ENCODE measurements at places on chromosomes 16 and 17.
A peak's percentile ranks its signal among the peaks of the same experiment; 100 is the strongest.

- DNase-seq: no peak
These were observed 6.9 kb downstream of the ALYREF start for GRCh38 chr17:81884520-81884919.

- DNase-seq: no peak
These were observed 43.1 kb upstream of the MYH10 start for GRCh38 chr17:8673612-8674011.

DNA sequence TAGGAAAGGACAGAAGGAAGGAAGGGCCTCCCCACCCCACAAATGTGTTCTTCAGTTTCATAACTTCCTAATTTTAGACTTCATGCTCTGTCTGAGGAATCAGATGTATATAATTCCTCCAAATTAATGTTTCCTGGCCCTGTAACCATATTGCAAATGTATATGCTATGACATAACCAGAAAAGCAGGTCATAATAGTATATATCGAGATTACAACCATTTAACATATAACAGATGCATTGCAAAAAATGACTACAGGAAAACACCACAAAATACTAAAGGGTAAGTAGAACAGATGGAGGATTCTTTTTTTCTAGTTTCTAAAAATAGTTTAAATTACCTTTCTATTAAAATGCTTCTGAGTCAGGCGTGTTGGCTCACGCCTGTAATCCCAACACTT lies 3.1 kb upstream of the EXOC7 start:
- no peak for DNase-seq

GRCh38 chr17:27339836-27340550 lies 46.1 kb downstream of the WSB1 start:
- peak; percentile 76 for DNase-seq

DNA sequence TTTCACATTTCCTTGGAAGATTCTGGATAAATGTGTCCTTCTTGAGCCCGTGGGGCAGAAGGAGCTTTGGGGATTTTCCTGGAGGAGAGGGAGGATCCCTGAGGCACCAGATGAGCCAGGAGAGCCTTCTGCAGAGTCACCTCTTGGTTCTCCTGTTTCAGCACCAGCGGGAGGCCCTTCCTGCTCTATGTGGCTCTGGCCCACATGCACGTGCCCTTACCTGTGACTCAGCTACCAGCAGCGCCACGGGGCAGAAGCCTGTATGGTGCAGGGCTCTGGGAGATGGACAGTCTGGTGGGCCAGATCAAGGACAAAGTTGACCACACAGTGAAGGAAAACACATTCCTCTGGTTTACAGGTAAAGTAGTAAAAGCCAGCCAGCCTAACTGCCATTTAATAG lies 77.1 kb downstream of the ARSG start:
- DNase-seq: no peak

DNA sequence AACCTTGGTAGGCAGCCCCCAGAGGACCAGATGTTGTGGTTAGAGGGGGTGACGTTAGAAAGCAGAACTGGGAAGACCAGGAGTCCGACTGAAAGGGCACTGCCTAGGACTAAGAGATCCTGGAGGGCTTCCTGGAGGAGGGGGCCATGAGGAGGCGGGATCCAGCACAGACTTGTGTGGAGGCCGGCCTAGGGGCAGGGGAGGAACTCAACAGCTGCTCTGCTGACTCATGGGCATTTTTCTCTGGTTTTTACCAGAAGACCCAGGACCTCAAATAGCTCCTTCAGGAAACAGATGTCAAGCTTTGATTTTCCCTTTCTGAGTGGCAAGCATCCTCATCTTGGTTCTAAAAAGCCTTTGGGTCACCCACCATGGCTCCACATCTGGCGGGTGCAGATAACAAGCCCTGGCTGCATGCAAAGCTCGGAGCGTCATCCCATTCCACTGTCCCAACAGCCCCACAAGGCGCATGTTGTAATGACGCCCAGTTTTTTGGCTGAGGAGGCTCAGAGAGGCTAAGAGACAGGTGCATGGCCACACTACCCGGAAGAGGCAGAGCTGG lies 29.0 kb downstream of the IL21R start:
- peak; percentile 48 for DNase-seq

DNA sequence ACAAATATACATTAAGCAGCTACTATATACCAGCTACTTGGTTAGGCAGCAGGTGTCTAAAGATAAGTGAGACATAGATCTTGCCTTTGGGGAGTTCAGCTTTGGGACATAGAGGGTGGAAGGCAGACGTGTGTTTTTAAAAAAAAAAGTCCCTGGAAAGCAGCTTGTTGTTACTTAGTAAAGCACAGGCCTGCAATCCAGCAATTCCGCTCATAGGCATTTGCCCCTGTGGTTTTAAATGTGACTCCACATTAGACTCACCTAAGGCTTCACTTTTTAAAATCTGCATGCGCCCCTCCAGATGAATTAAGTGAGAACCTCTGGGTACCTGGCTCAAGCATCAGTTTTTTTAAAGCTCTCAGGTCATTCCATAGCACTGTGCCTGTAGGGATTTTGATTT lies 7.2 kb upstream of the MLYCD start:
- no peak for DNase-seq

DNA sequence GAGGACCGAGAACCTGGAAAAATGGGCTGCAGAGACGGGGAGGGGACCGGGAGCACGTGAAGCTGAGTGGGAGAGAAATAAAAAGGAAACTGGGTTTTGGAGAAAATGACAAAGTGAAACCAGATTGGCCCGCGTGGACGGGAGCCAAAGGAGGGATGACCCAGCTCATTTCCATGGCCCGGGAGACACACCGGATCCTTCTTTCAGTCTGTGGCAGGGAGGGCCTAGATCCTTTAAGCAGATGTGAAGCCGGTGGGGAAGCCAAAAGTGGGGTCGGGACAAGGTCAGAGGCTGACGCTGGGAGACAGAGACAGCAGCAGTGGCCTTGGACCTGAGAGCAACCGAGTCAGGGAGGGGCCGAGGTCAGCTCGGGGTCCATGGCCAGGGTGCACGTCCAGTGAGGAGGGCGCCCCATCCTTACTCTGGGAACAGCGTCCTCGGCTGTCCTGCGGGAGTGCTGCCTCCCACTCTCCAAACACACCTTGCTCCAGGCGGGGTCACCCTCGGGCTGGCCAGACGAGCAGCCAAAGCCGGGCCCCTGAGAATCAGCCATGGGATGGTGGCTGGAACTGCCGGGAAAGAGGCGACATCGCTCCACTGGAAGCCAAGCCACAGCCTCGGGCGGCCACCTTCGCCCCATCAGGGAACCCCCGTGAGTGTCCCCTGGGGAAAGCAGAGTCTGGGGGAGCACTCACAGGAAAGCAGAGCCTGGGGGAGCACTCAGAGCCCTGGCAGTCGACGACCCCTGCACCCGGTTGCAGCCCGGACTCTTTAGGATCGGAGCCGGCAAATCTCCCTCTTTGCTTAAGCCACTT lies 17.3 kb downstream of the CA5A start:
- no peak for DNase-seq

GRCh38 chr16:87238361-87238715 lies 78.9 kb downstream of the C16orf95 start:
- DNase-seq: no peak

- peak; percentile 92 for DNase-seq
These were observed 3.5 kb upstream of the RPL13 start for GRCh38 chr16:89556750-89557689.

DNA sequence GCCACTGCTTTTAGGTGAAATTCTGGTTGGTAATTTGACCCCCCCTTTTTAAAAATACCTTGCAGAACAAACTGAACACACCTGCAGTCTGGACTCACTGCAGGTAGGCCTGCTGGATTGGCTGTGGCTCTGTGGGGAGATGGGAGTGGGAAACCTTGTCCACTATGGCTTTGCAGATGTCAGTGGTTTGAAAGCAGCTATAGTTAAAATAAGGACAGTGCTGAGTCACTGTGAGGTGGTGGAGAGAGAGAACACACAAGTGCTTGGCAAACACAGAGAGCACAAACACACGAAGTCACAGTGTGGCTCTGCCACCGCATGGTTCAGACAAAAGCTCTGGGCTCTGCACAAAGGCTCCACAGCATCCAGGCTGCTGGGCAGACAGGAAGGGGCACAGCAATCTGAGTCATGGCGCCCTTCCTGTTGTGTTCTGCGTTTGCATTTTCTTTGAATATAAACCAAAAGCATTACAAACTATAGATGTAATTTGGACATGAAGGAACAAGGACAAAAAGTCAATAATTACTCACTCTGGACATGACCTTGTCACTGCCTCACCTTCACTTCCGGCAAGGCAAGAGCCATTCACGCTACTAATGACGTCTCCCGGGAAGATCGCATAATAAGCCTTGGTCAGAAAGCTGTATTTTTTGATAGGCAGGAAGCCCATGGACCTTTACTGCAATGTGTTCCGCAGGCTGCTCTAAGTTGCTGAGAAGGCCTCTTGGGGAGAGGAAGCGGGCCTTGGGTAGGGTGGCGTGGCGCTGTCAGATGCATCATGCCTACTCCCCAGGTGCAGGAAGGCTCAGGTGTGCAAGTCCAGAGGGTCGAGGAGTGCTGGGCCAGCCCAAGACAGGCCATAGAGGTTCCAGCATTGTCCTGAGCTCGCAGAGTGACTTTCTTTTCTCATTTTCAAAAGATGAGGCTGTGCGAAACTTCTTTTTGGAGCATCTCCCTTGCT lies 60.1 kb upstream of the MED9 start:
- peak; percentile 62 for DNase-seq

Data from activated CD8-positive, alpha-beta T cell treated with anti-CD3 and anti-CD28 coated beads for 36 hours (primary cell).